ENCODE measurements at places on chromosomes 3 and 15.
A peak's percentile ranks its signal among the peaks of the same experiment; 100 is the strongest.

- no peak for DNase-seq
Measured at GRCh38 chr3:61648481-61648880, 87.1 kb downstream of the PTPRG start.

DNA sequence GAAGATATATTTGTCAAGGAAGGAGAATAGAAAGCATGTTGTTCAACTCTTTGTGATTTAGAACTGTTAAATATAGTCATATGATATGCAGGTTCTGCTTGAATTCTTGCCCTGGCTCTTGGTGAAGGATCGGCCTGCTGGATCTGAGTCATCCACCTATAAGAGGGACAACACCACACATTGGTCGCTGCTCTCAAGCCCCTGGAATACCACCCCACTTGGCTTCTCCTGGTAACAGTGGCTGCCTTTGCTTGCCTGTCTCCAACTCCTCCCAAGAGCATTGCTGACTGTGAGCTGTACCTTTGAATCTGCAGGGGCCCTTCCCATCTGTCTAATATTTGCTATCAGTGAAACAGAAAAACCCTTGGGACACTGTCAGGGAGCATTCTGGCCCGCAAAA is 78.9 kb upstream of the DGKG start:
- DNase-seq: no peak

GRCh38 chr15:39581793-39582285 is 960 bp downstream of the THBS1 start:
- peak; percentile 57 for DNase-seq

DNA sequence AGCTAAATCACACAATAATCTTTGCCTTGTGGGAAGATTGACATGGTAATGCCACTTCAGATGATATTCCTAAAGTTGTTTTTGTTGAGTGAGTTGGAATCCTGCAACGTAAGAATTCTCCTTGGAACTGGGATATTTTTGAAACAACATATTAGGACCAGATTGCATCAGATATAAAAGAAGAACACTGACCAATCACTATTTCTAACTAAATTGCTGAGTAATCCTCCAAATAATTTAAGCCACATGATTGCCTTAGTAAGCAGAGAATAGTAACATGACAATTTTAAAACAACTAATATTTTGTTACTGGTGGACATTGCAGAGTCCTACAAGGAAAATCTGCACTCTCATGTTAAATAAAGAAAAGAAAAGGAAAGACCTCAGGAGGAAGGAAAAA is 353.9 kb upstream of the LMCD1 start:
- DNase-seq: no peak

DNA sequence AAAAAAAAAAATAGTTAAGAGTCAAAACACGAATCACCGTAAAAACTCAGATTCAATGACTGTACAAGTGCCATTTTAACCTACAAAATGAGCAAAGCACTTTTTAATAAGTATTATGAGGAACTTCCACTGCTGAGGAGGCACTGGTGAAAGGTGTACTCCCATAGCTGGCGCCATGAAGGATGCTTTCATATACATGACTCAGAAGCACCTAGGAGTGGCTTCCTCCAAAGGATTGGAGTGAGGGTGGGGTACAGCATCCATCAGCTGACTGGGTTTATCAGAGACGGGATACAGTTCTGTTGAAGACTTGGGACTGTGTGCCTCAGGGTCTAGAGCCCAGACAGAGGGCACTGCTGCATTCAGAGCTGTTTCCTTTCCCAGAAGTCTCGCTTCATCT is 60.9 kb upstream of the MEX3B start:
- DNase-seq: no peak

DNA sequence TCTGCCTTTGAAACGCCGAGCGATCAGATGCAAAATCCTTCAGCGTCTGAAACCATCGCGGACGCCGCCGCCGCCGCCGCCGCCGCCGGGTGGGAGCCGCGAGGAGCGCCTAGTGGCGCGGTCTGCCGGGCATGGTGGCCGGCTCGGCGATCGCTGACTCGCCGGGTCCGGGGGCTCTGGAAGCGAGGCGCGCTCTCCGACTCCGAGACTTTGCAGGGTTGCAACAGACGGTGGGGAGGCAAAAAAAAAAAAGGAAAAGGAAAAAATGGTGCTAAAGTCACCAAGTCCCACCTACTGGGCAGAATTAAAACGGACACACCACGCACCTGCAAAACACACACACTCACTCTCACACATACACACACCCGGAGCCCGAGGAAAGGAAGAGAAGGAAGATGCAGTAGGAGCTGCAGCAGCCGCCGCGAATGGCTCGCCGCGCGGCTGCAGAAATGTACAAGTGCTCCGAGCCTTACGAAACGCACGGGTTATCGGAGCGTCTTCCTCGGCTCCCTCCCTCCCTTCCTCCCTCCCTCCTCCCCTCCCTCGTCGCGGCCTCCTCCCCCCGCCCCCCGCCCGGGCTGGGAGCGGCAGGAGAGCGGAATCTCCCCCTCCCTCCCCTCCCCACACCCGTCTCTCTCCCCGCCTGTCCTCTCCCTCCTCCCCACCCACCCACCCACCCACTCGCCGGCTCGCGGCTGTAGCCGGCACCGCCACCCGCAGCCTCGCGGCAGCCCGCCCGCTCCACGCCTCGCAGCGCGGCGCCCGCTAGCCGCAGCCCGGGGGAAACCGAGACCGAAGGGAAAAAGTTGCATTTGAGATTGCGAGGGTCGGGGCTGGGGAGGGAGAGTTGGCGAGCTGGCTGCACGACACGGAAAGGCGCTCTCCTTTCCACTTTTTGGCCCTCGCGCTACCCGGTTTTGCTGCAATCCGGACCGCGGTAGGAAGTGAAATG is at the start of gene NTRK3:
TSS of gene NTRK3 (minus strand) at position 461 of the 952 bp plus-strand sequence. CDS start 586 bp downstream, outside the sequence.
- DNase-seq: no peak

- no peak for DNase-seq
Measured at GRCh38 chr3:118059096-118059495, 975.5 kb downstream of the IGSF11 start.

DNA sequence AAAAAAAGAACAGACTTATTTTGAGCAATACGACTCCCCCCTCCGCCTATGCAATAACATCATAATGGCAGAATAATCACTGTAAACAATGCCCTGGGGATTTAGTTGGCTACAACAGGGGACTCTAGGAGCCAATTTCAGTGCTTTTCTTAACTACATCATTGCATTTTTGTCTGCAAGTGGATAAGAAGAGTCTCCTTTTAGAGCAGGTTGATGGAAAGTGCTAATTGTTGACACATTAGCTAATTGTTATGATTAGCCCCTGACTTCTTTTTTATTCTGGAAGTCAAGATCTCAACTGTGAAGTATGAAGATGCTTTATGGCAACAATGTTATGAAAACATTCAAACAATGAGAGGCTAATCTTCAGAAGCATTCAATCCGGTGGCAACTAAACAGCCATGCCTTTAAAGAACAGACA is 121.2 kb downstream of the MECOM start:
- DNase-seq: peak; percentile 56
